ENCODE measurements at places on chromosomes 2 and 18. TPM values are rescaled to one million over a fixed set of nuclear protein-coding genes. Genes with fewer than 3 reads are reported as not detected.

The ASB18 gene
- not detected for total RNA-seq

The MEP1B gene
- total RNA-seq, result not detected

DNA sequence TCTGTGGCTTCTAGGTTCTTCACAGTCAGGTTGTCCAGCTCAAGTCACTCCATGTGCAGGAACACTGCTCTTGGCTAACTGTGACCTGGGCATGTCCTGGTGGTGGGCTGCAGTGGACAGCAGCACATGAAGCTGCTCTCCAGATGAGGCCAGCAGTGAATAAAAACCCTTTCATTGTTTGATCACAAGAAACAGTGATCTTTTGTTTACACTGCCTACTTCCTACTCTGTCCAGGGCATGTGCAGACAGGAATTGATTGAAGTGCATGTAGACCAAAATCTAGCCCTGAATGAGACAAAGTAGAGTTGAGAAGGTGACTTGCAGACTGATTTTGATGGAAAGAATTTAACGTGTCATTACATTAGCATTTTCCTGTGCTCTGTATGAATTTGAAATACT is 34.9 kb downstream of the BCL2L11 start:
- peak; percentile 23 for DNase-seq

GRCh38 chr2:85505551-85506238 is 33.3 kb upstream of the MAT2A start:
- DNase-seq, result no peak

- DNase-seq, result peak; percentile 64
These were observed 27.3 kb downstream of the SPTBN1 start for GRCh38 chr2:54483426-54483825.

DNA sequence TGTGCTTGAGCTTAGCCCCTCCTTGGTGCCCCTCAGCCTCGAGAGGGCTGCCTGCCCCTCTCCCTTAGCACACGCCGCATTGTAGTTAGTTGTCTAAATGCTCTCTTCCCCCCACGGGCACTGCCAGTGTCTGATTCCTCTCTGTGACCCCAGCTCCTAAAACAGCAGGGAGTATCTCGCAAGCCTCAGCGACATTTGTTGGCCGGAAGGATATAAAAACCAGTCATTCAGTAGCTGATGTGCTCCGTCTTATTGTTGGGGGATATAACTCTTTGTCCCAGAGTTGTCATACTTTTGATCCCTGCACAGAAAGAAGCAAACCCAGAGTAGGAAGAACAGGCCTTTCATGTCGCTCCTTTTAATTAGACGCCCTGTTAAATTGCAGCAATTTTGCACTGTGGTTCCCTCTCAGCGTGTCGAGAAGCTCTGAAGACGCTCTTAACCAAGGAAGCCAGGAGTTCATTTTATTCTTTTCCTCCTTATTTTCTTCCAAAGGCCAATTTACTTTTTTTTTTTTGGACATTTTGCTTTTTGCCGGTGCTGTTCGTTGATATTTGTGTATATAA is 201.8 kb downstream of the KLHL29 start:
- DNase-seq, result no peak

- DNase-seq, result no peak
These were observed 4.8 kb upstream of the ITPRIPL1 start for GRCh38 chr2:96320326-96320725.

Data from astrocyte (in vitro differentiated cells and primary cell).